ENCODE measurements at places on chromosomes 1 and 21.
A peak's percentile ranks its signal among the peaks of the same experiment; 100 is the strongest.

GRCh38 chr21:36321325-36322082, 1.5 kb downstream of the MORC3 start:
- H3K4me3 ChIP-seq = peak overlapping the region; percentile 91
- H3K4me1 ChIP-seq = peaks cover 28% of the 10 kb centered on the region
- H3K36me3 ChIP-seq = peaks cover 36% of the 10 kb centered on the region

GRCh38 chr1:70552662-70553566, 141.8 kb downstream of the CTH start:
- H3K4me1 ChIP-seq = no peaks in the 10 kb centered on the region
- no peak for DNase-seq
- no peak overlapping the region for H3K4me3 ChIP-seq
- no peak overlapping the region for H3K27ac ChIP-seq
- peaks cover 7% of the 10 kb centered on the region for H3K27me3 ChIP-seq

- no peaks in the 10 kb centered on the region for H3K27me3 ChIP-seq
- H3K4me3 ChIP-seq = no peak overlapping the region
- DNase-seq = no peak
- peaks cover 86% of the 10 kb centered on the region for H3K4me1 ChIP-seq
- peaks cover 32% of the 10 kb centered on the region for H3K36me3 ChIP-seq
Measured at GRCh38 chr1:33168556-33169289, 13.1 kb downstream of the TRIM62 start.

- H3K36me3 ChIP-seq = no peaks in the 10 kb centered on the region
- no peak for DNase-seq
- H3K4me3 ChIP-seq = no peak overlapping the region
- no peak overlapping the region for H3K27ac ChIP-seq
- peaks cover 2% of the 10 kb centered on the region for H3K27me3 ChIP-seq
Measured at GRCh38 chr1:219710529-219711194, 97.8 kb upstream of the ZC3H11B start.

DNA sequence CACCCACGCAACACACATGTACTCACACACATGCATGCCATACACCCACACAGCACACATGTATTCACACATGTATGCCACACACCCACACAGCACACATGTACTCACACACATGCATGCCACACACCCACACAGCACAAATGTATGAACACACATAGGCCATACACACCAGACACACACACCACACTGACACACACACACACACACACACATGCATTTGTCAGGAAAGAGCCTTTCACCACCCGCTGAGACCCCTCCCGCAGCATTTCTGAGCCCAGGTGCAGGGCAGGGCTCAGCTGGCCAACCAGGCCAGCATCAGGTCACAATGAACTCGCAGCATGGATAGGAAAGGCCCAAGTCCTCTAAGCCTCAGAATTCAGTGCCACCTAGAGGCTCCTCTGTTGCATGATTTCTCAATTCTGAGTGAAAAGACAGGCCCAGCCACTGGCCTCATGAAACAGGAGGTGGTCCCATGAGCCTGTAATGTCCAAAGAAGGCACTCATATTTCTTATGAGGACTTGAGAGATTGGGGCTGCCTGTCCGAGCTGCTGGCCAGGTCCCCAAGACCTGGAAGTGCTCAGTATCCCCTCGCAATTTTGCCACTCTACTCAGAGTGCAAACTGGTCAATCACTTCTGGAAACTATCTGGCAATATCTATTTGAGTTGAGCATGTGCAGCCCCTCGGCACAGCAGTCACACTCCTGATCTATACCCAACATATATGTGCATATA, 57.3 kb downstream of the PSMG1 start:
- no peak overlapping the region for H3K4me3 ChIP-seq
- H3K27ac ChIP-seq = no peak overlapping the region
- peaks cover 6% of the 10 kb centered on the region for H3K27me3 ChIP-seq
- peak; percentile 39 for DNase-seq
- H3K4me1 ChIP-seq = peaks cover 9% of the 10 kb centered on the region
- peaks cover 6% of the 10 kb centered on the region for H3K36me3 ChIP-seq

Measured in nephron progenitor cell (in vitro differentiated cells).